ENCODE measurements at places on chromosomes 1 and 21.
A peak's percentile ranks its signal among the peaks of the same experiment; 100 is the strongest.

DNA sequence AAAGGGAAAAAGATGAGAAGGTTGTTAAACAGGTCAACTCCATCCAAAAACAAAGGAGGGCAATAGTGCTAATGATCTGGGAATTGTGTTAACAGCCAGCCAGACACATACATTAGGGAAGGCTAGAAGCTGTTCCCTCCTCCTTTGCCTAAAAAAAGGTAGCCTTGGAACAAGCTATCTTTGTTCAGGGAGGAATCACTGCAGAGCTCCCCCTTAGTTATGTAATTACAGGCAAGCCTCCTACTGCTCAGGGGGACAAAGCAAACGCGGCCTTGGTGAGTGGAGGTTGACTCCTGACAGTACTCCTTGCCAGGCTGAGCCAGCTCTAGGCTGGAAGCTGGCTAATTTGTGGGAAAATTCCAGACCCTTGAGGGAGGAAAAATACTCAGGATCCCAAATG, 97.6 kb downstream of the VAV3 start:
- no peak for DNase-seq

DNA sequence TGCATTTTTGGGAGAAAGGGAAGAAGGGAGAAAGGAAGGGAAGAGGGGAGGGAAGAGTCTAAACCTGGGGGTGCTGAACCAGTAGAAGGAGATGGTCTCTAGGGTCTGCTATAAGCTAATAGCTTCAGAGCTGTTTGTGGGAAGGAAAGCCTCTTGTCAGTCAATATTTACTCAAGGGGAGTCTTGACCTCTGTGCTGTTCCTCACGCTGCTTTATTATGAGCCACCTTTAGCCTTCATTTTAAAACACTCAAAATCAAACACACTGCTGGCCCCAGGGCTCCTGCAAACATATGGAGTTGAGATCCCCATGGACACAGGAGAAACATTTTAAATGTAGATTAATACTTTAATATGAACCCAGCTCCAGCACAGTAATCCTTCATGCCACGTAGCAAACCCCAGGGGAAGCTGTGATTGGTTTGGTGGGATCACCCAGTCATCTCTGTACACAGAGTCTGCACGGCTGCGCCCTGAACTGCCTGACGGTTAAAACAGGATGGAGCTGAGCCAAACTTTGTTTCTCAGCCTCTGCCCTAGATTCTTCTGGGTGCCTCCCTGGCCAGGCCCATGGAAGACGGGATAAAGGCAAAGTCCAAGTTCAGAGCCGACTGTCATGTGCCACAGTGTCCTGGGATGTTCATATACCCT, 40.2 kb upstream of the VWA5B1 start:
- no peak for DNase-seq

DNA sequence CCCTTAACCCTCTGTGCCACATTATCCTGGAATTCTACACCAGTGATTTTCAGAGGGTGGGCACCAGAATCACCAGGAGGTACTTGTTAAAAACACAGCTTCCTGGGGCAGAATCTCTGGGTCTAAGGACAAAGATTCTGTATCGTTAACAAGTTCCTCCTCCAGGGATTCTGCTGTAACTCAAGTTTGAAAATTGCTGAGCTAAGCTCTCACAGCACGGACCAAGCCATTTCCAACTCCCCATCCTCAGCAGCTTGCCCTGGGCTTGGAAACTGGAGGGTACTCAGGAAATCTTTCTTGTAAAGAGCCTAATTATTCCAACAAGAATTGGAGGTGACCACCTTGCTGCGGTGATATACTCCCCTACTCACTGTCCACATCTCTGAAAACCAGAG, 48.8 kb downstream of the TMCO4 start:
- no peak for DNase-seq

DNA sequence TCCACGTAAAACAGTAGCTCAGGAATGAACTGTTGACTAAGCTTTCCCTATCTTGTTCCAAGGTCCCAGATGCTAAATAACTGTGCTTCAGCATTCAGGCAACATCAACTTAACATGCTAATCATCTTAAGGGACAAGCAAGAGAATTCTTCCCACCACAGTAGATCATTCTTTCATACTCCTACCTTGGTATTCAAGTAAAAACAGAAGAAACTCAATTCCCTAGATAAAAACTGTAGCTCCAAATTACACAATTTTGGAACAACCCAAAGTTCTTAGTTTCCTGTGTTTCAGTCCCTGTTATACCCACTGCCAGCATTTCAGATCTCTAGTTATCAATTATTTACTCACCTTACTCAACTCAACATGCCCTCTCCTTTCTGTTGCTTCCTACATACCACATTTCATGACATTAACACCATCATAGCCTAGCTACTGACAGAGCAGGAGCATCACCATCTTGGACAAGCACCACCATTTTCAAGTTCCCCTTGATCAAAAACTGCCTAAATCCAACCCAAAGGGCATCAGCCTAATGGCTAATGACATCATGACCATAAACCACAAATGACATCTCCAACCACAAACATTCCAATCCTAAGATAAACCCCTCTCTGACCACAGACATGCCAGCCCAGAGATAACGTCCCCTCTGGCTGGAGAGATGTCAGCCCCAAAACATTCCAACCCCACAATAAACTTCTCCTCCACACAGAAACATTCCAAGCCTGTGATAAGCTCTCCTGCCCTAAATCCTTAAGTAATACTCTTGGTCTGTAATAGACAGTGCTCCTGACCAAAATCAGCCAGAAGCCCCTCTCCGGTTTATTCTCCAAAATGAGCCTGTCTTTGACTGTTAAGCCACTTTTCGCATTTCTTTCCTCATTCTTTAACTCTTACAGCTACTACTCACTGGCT, 191.2 kb downstream of the RERE start:
- peak; percentile 81 for DNase-seq

DNA sequence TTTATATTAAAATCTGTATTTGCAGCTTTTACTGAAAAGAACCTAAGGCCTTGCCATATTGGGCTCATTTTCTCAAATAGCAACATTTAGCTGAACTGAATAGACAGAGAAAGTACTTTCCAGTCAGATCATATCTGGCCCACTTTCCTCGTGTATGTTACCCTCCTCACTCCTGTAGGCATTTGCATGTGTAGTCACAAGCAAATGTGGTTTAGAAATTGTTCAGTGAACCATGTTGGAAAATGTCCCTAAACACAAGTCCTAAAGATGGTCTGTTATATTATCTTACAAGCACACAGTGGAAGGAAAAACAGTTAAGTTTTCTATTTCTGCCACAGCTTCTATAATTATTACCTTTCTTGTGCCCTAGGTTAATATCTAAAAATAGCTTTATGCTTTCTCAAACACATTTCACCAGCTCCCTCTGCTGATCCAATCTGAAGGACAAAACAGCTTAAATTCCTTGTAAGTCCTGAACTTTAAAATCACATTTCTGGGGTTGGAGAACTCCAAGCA, 606 bp upstream of the FMO4 start:
- DNase-seq: no peak

DNA sequence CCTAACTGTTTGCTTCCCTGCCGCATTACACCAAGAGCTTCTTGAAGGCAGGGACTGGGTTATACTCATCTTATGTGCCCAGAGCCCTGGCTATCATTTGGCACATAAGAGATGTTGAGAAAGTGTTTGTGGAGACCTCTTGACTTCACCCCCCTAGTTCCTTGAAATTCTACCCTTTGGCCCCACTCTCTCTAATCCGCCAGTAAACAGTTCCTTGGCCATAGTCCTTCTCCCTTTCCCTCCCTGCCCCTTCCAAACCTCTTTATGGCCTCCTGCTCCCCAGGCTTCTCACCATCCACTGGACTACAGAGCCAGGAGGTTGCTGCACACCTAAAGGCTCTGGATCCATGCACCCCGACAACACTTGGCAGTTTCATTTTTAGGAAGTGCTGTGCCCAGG, 1.5 kb upstream of the CDK18 start:
- no peak for DNase-seq

DNA sequence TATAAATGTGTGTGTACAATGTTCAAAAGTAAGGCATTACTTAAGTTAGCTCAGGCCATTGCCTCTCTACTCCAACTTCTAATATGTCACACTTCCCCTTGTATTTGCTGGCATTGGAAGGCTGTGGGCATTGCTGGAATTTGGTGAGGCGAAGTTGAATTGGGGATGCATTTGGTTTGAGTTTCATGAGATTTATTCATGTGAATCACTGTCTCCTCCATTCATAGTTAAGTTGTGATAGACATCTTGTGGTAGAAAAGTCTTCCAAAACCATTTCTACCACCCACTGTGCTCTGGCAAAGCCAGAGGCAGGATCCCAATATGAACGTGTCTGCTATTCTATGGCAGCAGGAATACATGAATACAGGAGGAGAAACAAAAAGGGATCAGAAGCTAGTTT, 397.8 kb upstream of the USP24 start:
- no peak for DNase-seq

- DNase-seq: no peak
These were observed 42.5 kb upstream of the SYT2 start for GRCh38 chr1:202752774-202753173.

DNA sequence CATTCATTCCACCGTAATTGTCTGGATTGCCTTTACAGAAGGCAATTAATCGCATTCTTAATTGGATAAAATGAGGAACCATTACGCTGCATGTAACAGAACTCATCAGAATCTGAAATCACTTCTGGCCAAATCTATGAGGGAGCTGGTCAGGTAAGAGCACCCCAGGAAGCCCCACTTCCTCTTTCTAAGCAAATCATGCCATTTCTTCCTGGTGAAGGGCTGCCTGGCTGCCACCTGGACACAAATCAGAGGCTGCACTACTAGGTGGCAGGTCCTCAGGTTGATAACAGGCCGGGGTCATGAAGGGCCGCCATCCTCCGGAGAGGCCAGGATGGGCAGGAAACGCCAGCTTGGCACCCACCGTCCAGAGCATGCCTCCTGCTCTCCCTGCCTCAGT, 73.7 kb downstream of the CAPZB start:
- DNase-seq: no peak

DNA sequence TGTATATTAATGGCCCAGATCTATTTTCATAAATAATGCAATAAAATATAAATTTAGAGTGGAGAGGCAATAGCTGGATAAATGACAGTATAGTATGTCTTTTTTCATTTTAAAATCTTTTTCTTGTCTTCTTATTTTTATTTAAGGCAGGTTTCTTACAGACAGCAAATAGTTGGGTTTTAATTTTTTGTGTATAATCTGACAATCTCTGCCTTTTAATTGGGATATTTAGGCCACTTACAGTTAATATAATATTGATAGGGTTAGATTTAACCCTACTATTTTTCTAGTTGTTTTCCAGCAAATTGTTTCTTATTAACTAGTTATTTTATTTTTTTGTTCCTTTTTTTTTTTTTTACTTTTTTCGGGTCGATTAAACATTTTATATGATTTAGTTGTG, 23.3 kb upstream of the KCTD3 start:
- DNase-seq: no peak

DNA sequence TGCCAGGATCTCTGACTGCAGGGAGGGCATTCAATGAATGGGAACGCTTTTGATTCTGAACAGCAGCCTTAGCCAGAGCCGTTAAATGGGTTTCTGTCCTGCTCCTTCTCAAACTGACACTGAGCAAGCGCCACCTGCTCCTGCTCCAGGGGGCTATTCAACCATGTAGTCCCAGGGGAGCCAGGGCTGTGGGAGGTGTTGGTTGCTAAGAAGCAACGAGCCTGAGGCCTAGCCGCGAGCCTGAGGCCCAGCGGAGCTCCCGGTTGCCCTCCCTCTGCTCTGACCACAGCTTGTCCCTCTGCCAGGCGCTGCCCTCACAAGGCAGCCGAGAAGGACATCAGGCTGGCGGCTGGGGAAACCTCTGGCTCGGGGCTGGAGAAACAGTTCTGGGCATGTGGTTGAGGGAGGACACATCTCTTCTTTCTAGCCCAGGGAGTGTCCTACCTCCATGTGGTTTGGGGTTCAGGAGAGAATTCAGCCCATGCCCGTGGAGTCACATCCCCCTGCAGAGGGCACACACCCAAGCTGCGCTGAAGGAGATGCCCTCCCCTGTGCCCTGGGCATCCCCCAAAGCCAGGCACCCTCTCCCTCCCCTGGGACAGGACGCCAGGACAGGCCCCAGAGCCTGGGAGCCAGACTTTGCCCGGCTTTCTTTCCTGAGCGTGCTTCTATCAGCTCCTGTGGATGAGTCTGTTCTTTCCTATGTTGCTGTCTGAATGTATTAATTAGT, 18.0 kb downstream of the PCP4 start:
- DNase-seq: no peak

- DNase-seq: no peak
These were observed 100.0 kb upstream of the VAMP3 start for GRCh38 chr1:7671146-7671465.

DNA sequence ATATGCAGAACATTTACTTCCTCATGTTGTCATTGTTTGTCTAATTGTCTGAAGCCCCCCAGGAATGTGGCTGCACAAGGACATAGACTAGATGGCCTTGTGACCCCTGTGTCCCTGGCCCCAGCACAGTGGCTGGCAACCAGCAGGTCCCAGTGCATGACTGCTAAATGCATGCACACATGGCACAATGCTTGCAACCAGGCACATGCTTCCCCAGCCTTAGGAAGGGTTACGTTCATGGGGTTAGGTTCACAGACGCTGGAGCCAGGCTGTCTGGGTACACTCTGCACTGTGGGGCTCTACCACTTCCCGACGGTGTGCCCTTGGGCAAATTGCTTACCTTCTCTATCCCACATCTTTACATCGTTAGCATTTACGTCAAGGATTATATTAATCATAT, 21.2 kb upstream of the CLIC6 start:
- no peak for DNase-seq

DNA sequence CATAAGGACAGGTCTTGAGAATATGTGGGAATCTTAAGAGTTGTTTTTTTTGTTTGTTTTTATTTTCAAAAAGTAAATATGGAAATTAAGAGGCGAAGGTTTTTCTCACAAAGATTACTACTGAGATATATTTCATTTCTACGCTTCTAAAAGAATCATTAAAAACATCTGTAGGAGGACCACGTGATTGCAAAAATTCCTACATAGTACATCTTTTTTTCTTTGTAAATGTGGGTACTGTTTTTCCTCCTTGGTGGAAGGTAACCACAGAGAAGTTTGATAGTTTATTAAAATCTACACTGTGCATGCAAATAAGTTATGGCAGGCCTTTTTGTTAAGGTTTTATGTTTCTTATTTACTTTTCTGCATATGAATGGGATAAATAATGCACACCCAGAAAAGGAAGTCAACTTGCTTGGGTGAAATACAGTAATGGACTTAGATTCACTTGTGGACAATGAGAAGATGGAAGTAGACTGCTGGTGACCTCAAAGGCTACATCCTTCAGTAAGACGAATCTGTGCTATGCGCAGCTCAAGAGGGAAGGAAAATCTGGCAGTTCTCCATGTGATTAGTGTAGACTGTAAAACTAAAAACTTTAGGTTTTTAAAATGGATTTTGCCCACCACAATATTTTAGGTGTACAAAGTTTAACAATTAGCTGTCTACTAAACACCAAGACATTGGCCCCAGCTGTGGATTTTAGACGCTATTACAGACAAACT, 2.0 kb downstream of the AK5 start:
- no peak for DNase-seq
